ENCODE measurements at places on chromosomes 5 and 9.

DNA sequence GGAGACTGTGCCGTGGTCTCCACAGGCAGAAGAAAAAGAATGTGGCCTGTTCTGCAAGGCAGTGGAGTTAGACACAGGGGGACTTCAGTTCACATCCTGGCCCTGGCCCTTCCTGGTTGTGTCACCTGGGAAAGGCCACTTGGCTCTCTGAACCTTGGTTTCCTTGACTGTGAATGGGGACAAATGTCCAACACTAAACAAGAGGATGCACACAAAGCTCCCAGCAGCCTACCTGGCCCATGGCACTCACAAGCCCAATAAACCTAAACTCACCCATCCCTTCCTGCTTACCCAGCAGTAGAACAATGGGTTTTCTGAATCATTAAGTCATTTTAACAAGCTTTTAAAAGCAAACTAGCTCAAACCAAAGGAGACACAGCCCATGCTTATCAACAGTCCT is 103.9 kb downstream of the FRMD3 start:
- DNase-seq: no peak

GRCh38 chr9:129623331-129623730 is 2.4 kb upstream of the C9orf50 start:
- no peak for DNase-seq

- no peak for DNase-seq
Observed at GRCh38 chr5:93721511-93721910, 19.9 kb downstream of the POU5F2 start.

- no peak for DNase-seq
Observed at GRCh38 chr9:89438194-89438593, 59.7 kb downstream of the SEMA4D start.

- DNase-seq: no peak
Observed at GRCh38 chr5:168073311-168073710, 218.1 kb upstream of the WWC1 start.
